ENCODE measurements at places on chromosomes 12 and 14.

GRCh38 chr14:88463318-88463717 is 77.9 kb downstream of the SPATA7 start:
- no peak for DNase-seq

DNA sequence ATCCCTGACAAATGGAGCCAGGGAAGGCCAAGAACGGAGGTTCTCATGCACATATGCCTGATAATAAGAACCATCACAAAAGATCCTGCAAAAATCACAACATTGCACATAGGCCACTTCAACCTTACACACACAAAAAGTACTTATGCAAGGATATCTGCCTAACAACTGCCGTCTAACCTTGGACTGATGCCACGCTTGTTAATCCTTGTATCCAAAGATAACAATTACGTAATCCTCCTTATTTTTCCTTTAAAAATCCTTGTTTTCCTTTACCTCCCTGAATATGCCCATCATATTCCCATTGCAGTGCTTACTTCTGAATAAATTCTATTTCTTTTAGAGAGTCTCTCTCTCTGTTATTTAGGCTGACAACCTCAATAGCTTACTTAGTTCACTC is 59.5 kb downstream of the TMEM116 start:
- no peak for DNase-seq

DNA sequence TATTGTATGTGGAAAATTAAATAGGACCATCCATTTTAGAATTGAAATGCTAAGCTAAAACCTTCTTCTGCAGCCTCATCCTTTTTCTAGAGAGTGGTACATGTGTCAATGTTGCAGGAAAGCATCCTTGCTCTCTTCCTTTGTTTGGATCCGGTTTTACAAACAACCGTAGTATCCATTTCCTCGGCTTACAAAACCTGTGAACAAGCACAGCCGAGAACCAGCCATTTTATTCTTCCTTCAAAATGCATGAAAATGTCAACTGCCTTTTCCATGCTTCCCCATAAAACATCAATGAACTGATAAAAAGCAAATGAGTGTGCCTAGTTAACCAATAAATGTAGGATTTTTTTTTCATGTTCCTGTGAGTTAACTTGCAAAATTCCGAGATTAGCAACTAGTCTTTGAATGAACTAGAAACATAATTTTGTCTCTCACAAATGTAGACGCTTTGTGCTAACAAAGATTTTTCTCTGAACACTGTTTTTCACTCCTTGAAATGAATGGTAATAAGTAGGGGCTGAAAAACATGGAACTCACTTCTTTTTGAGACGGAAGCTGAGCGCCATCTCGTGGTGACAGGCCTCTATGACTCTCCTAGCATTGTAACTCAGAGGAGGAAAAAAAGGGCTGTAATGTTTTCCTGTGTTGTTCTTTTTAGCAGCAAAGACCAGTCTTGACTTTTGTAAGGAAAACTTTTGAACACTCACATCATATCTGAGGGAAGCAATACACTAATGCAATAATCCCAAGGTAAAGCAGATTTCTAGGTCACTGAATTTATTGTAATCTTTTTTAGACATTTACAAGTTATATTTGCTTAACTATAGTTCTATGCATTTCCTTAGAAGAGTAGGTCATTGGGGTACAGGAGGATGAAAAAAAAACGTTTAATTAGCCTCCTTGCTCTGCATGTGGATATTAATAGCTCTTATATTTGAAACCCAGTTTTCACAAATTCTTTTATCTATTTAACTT is 157.4 kb upstream of the FOXG1 start:
- no peak for DNase-seq

GRCh38 chr12:70006619-70006973 is 181.6 kb downstream of the MYRFL start:
- no peak for DNase-seq
